ENCODE measurements at places on chromosomes 7 and 10.
A peak's percentile ranks its signal among the peaks of the same experiment; 100 is the strongest.

- no peak for DNase-seq
These were observed 3.3 kb upstream of the CYP51A1 start for GRCh38 chr7:92137557-92137956.

- no peak for DNase-seq
These were observed 166.6 kb upstream of the MKLN1 start for GRCh38 chr7:131161103-131161502.

DNA sequence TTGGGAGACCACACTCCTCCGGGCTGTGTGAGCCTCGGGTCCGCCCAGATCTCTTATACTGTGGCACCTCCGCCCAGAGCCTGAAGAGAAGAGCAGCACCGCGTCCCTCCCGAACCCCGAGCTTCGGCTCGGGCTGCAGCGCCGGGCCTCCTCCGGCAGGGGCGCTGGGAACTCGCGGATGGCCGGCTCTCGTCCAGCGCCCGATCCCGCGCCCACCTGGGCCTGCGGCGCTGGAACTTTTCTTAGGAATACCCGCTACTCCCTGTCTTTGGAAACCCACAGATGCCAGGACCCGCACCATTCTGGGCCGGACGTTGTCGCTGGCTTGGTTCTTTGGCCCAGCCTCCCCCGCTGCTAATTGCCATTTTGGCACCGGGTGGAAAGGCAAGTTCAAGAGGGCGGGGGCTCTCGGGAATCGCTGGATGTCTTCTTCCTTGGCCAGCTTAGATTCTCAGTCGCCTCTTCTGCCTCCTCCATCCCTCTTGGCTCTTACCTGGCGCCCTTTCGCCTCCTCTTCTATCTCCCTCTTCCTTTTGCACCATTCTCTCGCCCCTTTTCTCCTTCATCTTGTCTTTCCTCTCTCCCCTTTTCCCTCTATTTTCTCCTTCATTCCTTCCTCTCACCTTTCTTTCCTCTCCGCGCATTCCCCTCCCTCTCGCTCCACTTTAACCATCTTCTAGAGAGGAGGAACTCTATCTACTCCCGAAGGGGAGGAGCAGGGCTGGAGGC is 2.1 kb upstream of the SORCS3 start:
- peak; percentile 13 for DNase-seq

DNA sequence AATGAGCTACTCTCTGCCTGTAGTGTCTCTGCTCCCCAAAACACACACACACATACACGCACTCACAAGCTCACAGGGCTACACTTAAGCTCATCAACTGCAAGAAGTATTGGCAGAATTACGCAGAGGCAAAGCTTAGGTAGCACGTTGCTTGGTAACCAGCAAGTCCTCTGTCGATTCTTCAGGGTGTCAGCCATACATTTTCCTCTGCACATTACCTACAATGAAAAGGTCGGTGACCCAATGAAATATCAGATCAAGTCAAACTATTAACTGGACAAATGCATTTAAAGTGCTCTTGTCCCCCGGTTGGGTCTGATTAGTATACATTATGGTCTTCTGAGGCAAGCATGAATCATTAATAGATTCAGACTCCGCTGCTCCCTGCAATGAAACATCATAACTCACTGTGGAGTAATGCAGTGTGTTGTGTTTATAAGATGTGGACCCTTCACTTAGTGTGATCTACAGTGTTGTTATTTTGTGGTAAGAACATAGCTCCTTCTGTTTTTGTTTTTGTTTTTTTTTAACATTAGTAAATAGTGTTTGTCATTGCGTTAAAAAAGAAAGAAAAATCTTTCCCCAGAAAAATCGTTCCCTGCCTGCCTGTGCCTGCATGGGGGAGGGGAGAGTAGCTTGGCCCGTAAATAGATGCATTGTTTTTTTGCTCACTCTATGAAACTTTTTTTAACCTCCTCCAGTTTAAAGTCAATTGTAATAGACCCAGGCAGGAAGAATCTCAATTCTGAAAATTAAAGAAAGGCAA is 325.5 kb downstream of the SFMBT2 start:
- DNase-seq: no peak

- DNase-seq: no peak
These were observed 19.3 kb downstream of the ACBD7 start for GRCh38 chr10:15069230-15069629.

DNA sequence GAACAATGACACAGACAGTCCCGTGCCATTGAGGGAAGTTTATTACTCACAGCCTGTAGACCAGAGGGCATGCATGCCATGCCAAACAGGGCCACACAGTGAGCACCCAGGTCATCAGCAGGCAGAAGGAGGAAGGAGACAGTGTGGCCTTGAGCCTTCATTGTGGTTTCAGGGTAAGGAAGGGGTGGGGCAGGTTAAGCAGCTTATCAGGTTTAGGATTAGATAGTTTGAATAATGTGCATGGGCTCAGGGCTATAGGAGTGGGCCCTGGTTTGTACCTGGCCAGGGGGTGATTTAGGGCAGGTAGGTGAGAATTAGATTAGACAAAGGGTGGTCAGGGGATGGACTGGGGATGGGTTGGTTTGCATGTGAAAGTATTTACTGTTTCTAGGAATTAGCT is 67.9 kb downstream of the ADCY1 start:
- DNase-seq: no peak

DNA sequence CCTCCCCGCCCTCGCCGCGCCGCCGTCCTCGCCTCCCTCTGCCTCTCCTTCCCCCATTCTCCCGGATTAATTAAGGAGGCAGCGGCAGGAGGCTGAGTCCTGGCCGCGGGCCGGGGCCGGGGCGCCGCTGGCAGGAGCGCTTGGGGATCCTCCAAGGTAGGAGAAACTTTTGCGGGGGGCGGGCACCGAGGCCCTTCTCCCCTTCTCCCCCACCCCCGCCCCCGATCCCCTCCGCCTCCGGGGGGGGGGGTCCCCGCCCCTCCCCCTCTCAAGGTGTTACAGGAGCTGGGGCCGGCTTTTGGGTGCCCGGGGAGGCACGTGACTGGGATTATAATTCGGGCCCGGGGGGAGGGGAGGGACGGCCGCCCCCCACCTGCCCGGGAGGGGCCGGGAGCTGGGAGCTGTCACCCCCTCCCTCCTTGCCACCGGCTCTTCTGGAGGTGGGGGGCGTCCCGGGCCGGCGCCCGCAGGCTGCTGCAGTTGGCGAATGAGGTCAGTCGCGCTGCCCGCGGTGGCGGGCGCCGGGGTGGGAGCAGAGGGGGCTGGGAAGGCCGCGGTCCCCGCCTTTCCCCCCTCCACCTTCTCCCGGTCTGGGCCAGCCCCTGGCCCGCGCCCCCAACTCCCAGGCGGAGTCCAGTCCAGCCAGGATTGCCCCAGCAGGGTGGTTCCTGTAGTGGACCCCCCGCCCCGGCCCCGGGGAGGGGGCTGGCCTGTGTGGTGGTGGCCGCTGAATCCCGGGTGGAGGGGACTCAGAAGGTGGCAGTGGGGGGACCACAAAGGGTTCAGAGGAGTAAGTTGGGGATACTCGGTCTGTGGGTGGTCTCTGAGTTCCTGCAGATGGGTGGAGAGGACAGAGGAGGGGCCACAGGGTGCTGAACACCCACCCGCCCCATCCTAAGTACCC is 567 bp downstream of the GTF2IRD1 start:
- DNase-seq: no peak

DNA sequence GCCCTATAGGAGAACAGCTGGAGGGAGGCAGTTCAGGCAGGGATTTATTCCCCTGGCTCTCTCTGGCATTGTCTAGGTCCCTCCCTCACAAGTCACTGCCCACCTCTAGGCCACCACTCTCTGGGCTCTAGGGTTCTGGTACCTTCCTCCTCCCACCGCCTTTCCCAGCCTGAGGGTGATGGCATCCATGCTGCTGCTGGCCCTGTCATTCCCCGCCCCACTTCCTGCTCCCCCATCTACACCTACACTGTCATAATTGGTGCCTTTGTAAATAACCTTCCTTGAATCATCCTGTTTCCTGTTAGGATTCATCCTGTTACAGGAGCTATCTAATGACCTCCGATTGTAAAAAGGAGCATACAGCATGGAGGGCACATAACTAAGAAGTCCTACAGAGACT is 303.3 kb upstream of the COBL start:
- no peak for DNase-seq

- DNase-seq: no peak
These were observed 77.4 kb downstream of the RNLS start for GRCh38 chr10:88505680-88506215.

DNA sequence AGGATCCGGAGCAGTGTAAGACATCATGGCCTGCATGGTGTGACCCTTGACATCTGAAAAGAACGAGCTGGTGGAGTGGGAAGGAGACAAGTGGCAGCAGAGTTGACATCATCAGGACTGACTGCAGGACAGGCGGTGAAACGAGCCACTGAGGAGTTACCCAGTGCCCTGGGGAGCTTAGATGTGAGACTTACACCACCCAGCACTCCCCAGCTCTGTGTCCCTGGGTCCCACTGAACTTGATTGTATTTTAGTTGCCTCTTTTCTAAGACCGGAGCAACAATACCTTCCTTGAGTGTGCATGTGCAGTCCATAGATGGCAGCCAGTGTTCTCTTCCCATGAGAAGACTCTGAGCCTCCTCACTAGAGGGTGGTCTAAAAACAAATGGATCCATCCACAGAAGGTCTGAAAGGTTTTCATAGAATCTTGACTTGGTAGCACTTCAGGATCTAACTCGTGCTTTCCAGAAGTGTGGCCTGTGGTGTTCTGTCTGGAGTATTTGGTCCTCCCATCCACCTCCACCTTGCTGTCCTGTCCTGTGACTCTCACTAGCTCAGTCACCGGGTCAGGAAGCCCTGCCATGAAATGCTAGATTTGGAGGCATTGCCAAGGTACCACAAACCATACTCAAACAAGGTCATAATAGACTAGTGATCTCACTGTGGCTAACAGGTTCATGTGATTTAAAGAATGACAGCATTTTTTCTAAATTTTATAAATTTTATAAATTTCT is 59.0 kb downstream of the IKZF1 start:
- no peak for DNase-seq

GRCh38 chr7:115805458-115805857 is 225.1 kb downstream of the TFEC start:
- no peak for DNase-seq

DNA sequence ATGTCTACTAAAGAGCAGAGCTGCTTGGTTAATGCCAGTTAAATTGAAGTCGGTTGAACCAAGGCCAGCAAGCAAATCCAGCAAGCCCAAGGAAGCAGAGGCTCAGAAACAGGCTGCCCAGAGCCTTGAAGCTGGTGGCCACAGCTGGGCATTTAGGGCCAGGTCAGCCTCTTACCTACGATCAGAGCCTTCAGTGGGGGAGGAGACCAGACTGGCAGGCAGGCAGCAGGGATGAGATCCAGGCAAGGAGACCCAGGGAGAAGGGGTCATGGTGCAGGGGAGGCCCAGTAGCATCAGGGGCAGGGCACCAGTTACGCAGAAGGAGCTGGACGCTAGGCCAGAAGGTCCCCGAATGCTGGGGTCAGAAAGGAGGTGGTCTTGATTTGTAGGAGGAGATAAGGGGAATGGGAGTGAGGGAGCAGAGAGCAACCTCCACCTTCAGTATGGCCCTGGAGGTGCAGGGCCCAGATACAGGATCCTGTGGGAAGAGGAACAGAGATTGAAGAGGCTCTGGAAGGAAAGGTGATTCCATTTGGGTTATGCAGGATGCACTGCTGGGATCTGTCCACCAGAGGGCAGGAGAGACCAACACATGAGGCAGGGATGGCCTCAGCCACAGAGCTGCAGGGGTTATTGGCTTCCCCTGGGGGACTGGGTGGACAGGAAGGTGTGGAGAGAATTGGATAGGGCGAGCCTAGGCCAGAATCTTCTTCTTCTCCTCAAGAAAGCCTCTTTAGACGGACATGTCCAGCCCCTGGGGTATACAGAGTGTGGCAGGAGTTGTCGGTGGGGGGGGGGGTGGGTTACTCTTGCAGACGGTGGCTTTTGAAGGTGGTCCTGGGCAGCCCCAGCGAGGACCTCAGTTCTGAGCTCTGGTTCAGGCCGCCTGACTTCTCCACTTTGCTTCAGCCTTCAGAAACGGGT is 132.6 kb upstream of the PODXL start:
- DNase-seq: peak; percentile 82

GRCh38 chr10:8053446-8054243 is 843 bp upstream of the GATA3 start:
- DNase-seq: peak; percentile 97

GRCh38 chr10:4240608-4241197 is 455.7 kb upstream of the KLF6 start:
- DNase-seq: no peak

GRCh38 chr10:60312818-60313588 is 76.7 kb downstream of the ANK3 start:
- DNase-seq: no peak

DNA sequence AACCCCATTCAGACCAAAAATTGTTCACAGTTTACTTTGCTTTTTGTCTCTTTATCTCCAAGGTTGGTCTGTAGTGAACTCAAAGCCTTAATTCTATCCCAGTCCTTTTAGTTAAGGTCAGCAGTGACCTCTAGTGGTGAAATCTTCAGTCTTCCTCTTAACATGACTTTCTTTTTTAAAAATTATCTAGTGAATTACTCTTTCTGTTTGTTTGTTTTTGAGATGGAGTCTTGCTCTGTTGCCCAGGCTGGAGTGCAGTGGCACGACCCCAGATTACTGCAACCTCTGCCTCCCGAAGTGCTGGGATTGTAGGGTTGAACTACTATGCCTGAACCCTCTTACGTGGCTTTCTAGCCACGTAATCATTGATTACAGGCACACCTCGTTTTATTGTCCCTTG is 25.0 kb downstream of the ZNF487 start:
- peak; percentile 57 for DNase-seq

DNA sequence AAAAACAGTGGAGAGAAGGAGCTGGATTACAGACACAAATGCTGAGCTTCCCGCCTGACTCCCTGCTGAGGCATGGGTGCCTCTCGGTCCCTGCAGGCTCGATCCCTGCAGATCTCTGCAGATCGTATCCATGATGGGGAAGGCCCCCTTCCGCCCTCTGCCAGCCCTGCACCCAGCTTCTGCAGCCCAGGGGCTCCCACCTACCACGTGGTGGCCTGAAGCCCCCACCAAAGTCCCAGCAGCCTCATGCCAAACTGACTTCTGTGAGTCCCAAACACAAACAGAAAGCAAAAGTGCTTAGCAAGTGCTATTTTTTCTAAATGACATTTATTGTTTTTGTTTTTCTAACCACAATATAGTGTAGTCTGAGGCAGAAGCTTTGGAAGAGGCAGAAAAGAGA is 127.1 kb upstream of the CHST15 start:
- no peak for DNase-seq

GRCh38 chr7:148060724-148061123 is 529.8 kb upstream of the C7orf33 start:
- no peak for DNase-seq

- DNase-seq: no peak
These were observed 314.9 kb downstream of the RPS24 start for GRCh38 chr10:78348411-78349164.

- DNase-seq: no peak
These were observed 168.1 kb upstream of the MALRD1 start for GRCh38 chr10:18880530-18880929.

- DNase-seq: no peak
These were observed 4.9 kb downstream of the ACADSB start for GRCh38 chr10:123013456-123014419.

All from germinal center (tissue), 1 donor.